ENCODE measurements at places on chromosomes 2 and 18.

- DNase-seq, result no peak
These were observed 77.2 kb downstream of the PIGN start for GRCh38 chr18:62109676-62110075.

- DNase-seq, result no peak
These were observed 192.5 kb upstream of the FOSL2 start for GRCh38 chr2:28199995-28200679.

GRCh38 chr2:34104601-34105000 is 505.5 kb upstream of the FAM98A start:
- no peak for DNase-seq

DNA sequence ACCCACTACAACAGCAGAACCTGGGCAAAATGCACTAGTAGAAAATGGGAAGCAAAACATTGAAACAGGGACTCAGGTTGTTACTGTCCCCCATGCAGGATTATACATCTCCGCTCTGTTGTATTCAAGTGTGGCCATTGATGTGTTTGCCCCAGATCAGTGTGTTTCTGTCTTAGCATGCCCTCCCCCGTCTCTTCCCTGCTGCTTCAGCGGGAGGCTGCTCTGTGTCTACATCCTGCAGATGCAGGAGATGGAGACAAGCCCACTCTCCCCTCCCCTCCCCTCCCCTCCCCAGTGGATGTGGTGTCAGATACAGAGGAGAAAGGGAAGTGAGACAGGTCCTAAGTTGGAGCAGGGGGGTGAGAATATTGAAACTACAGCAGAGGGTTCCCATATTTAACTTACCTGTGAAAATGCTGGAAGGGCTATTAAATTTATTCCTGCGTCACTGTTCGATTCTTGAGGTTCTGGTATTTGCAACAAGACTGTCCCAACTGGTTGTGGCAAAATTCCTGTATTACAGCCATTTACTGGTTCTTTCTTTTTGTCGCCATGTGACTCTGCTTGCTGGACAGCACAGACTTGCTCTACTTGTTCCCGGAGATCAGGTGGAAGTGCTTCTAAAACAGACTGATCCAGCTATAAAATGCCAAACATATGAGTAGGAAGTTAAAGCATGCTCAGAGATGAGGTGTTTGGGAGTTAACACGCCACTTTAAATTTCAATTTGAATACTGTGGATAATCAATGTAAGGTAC is 67.0 kb downstream of the EIF5B start:
- DNase-seq, result no peak

GRCh38 chr2:110702514-110703380 is 24.9 kb upstream of the BUB1 start:
- no peak for DNase-seq

GRCh38 chr2:195595825-195596224 is 61.2 kb upstream of the SLC39A10 start:
- DNase-seq, result no peak

DNA sequence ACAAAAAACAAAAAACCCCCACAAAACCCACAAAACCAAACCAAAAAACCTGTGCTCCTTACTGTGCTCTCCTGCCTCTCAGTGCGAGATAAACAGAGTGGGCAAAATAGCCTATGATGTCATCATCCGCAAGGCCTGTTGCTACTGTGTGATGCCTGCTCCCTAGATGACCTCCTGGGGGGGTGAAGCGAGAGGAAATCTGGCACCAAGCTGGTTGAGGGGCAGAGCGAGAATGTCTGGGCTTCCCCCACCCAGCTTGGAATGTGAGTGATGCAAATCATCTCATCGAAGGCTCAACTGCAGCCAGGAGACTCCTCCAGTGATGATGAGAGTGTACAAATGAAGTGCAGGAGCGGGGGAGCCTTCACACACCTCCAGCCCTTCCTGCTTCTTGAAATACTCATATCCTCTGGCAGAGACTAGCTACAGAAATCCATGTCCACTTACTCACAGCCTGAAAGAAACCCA is 57.7 kb upstream of the MAP4K3 start:
- DNase-seq, result no peak

All from NCI-H1694 (cell line).